ENCODE measurements at places on chromosomes 3 and 15. TPM values are rescaled to one million over a fixed set of nuclear protein-coding genes. Genes with fewer than 3 reads are reported as not detected.

Gene SLC9C1
- total RNA-seq = 1.4 TPM

Gene SPSB4
- total RNA-seq = 0.76 TPM

Gene CA12
- total RNA-seq = 48.3 TPM

Gene PIK3CA
- total RNA-seq = 46.9 TPM

Gene SEMA3F
- 48.0 TPM for total RNA-seq

Gene PRSS50
- total RNA-seq = not detected

Gene CMTM8
- 3.2 TPM for total RNA-seq

Gene MYH15
- 0.19 TPM for total RNA-seq

Gene C3orf49
- total RNA-seq = not detected

Gene CPNE4
- total RNA-seq = not detected

Gene PAK6
- 0.37 TPM for total RNA-seq

Gene ECE2
- total RNA-seq = not detected

Gene UBA5
- 31.6 TPM for total RNA-seq

Gene DUOXA2
- not detected for total RNA-seq

DNA sequence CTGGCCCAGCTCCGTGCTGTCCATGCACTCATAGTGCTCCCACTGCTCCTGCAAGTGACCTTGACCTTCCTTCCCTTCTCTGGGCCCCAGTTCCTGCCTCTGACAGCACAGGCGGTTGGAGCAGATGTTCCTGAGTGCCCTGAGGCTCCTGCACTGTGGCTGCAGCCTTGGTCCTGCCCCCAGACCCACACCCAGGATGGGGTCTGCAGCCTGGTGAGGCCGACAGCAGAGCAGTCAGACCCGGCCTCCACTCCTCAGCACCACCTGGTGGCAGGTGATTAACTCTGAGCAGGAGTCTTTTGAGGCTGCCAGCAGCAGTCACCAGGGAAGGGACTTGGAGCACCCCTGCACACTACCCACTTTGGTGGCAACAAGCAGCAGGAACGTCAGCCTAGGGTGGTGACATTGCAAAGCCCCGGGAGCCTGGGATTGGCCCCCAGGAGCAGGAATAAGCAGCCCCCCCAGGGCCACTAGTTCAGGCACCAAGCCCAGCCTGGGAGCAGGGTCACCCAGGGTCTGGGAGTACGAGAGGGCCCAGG, 64.6 kb downstream of the CYP11A1 start:
- DNase-seq = no peak

DNA sequence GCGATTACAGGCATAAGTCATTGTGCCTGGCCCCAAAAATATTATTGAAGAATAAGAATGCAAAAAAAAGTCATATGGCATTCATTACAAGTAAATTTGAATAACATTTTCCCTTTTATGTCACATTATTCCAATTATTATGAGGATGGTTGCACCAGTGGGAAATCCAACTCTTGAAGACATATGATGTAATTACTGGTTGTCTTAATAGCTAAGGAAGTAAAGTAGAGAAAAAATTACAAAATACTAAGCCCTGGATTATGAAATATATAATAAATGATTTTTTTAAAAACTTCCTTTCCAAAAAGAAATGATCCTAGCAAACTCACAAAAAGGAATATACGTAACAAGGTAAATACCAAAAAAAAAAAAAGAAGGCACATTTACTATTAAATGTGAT, 98.9 kb downstream of the FMN1 start:
- DNase-seq = no peak

DNA sequence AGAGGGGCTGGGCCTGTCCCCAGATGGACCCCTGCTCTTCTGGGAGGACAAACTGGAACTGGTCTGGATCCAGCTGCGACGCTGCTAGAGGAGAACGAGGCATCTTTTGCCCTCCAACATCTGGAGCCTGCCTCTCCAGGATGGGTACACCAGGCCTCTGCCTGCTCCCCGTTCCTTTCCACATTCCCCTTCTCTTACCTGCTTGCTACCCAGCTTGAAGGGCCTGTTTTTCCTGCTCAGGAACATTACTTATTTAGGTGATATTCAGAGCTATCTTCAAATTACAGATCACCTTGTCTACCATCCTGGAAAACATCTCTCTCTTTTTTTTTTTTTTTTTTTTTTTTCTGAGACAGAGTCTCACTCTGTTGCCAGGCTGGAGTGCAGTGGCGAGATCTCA, 64.0 kb downstream of the CHRD start:
- no peak for DNase-seq

DNA sequence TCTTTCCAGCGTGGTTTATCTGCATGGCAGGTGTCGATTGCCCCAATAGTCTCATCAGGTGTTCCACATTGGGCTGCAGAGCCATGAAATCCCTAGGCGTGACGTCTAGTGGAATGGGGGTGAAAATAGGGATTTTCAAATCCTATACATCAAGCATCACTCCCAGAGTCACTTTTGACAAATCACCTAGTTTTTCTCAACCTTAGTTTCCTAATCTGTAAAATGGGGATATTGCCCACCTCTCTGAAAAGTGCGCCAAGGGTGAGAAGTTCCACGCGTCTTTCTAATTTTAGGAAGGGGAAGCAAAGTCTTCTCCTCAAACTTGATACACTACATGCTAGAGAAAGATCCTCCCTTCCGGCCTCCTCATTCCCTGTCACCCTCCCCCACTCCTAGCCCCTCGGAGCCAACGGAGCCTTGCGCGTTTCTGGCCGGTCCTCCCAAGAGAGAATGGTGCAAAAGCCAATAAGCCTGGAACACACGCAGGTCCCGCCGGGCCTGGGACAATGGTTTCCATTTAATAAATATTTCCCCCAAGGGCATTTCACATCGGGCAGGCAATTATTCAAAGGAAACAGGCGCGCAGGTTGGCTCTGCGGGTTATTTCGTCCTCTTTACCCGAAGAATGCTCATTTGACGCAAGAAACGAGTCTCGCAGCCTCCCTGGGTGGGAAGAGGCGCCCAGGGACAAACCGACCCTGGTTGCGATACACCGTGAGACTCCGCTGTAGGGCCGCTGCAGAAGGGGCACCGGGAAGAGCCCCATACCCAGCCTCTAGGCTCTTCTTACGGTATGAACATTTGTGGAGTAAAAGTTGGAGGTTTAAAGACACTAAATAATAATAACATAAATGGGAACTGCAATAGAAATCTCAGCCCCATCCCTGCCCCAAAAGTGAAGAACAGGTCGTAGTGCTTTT, 1.2 kb upstream of the SOX14 start:
- no peak for DNase-seq

DNA sequence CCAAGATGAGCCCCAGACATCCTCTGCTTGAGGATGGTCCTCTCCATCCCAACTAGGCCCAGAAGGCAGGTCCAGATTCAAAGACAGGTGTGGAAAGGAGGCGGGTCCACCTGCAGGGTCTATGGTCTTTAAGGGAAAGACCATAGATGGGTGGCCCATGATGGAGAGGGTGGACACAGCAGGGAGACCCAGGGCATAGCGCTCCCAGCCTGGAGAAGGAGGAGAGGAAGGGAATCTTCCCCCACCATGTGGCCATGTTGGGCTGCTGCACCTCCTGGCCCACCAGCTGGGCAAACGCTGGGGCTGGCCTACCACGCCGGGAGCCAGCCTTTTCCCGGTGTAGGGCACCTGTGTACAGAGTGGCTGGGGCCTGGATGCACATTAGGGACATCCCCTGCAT, 265.2 kb upstream of the TLE3 start:
- peak; percentile 77 for DNase-seq

- no peak for DNase-seq
Observed at GRCh38 chr3:177229791-177230190, 32.5 kb upstream of the TBL1XR1 start.

GRCh38 chr3:113626503-113627371, 69.7 kb downstream of the USF3 start:
- DNase-seq = no peak

DNA sequence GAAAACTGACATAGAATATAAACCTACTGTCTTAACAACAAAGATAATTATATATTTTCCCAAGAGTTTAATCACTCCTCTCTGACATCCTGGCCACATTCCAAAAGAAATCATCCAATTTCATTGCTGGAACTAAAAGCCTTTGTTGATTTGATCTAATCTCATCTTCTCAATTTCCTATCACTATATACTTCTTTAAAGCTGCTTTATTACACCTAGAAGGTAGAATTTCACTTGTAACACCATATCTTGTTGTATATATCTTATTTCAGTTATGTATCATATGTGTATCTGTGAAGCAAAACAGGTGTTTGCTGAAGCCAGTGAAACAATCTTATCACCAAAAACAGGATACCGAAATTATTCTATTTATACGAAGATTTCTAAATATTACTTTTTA, 740.2 kb downstream of the ROBO1 start:
- no peak for DNase-seq

DNA sequence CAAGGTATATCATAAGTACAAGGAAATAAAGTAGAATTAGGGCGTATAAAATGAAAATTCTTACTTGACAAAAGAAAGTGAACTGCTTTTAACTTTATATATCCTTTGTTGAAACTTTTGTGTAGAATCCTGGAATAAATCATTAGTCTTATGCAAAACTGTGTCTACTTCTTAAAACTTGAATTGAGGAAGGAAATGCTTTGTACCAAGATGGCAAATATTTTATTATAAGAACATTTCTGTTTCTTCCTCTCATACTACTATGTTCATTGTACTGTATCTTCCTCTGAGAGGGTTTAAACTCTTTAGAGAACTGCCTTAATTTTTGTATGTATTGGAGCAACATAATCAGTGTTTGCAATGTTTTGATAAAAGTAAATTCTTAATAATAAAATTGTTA, 42.0 kb downstream of the RASA2 start:
- DNase-seq = no peak

- DNase-seq = no peak
Observed at GRCh38 chr15:84001037-84001436, 234.5 kb upstream of the GOLGA6L4 start.

GRCh38 chr15:56286213-56286612, 42.5 kb upstream of the RFX7 start:
- no peak for DNase-seq

- DNase-seq = no peak
Observed at GRCh38 chr15:41489641-41490040, 4.0 kb upstream of the ITPKA start.

- DNase-seq = no peak
Observed at GRCh38 chr3:68306571-68306970, 625.8 kb downstream of the TAFA4 start.

DNA sequence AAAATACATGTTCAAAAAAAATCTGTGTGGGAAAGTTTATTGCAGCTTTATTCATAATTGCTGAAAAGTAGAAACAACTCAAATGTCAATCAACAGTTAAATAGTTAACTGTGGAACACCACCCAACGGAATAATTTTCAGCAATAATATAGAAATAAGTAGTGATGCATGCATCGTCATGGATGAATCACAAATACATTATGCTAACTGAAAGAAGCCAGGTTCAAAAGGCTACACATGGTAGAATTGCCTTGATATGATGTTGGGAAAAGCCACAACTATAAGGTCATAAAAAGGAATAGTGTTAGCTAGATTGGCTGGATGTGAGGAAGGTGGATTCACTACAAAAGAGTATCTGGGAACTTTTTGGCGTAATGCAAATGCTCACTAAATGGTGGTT, 82.0 kb downstream of the GMNC start:
- no peak for DNase-seq

DNA sequence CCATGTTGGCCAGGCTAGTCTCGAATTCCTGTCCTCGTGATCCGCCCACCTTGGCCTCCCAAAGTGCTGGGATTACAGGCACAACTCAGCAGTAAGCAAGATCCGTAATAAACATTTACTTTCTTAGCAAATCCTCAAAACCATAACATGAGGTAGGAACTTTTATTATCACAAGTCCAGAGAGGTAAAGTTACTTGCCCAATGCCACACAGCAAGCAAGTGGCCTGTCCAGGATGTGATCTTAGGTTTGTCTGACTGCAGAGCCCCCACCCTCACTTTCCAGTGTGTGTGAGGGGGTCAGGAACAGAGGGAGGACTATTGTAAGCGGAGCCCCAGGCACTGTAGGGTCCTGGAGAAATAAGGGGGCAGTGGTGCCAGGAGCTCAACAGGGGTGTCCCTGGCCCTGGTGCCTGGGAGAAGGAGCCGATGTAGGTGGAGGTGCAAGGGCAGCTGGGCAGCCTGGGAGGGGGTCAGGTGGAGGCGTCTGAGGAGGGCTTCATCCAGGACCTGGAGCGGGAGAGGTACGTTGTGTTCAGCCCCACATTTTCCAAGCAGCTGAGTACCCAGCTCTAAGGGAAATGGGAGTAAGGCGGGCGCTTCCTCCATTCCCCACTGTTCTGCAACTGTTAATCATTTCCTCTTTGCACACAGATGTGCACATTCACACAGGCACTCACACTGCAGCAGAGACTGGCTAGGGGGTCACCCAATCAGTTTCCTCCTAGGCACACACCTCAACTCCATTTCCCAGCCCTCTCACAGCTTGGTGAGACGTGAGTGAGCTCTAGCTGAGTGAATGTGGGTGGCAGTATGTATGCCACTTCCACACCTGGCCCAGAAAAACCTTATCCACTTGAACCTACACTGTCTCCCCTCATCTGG, 5.9 kb downstream of the RPUSD3 start:
- peak; percentile 69 for DNase-seq

- no peak for DNase-seq
Observed at GRCh38 chr3:150925751-150926201, 20.5 kb upstream of the MINDY4B start.

GRCh38 chr3:188256758-188257157, 102.8 kb downstream of the LPP start:
- DNase-seq = no peak

- no peak for DNase-seq
Observed at GRCh38 chr3:189900578-189900977, 220.1 kb downstream of the P3H2 start.

DNA sequence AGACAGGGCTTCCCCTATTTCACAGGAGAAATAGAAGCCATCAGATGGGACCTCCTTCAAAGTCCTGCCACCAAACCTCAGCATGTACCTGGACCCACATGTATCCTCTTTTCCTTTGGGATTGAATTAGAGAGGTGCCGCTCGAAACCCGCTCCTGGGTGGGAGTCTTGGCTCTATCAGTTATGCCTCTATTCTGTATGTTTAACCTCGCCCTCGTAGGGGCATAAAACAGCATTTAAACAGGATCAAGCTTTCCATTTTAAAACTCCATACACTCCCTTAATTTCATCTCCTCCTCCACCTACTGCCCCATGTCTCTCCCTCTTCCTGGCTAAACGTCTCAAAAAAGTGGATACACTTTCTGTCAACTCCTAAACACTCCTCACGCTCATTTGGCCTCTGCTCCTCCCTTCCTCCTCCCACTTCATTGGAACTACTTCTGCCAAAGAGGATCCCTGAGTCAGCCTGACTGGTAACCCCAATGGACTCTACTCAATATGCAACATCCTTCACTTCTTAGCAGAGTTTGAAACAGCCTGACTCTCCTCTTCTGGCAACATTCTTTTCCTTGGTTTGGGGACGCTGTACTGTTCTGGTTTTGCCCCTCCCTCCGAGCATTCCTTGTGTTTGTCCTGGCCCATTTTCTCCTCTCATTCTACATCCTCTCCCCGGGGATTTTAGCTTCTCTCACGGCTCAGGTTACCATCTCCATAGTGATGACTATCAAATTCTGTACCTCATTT, 23.0 kb upstream of the MUC20 start:
- DNase-seq = no peak

Measured in posterior vena cava (tissue), 2 donors.